ENCODE measurements at places on chromosomes 7 and 10. TPM values are rescaled to one million over a fixed set of nuclear protein-coding genes. Genes with fewer than 3 reads are reported as not detected.

GRCh38 chr7:35849158-35849831 lies 48.4 kb downstream of the SEPTIN7 start:
- no peaks in the 10 kb centered on the region for H3K36me3 ChIP-seq
- H3K27ac ChIP-seq, result no peak overlapping the region
- H3K4me3 ChIP-seq, result no peak overlapping the region
- H3K4me1 ChIP-seq, result no peaks in the 10 kb centered on the region
- no peaks in the 10 kb centered on the region for H3K27me3 ChIP-seq

Gene MEOX2
- total RNA-seq, result 3.7 TPM

GRCh38 chr10:5079836-5080235 lies 14.4 kb upstream of the AKR1C3 start:
- no peaks in the 10 kb centered on the region for H3K4me1 ChIP-seq
- H3K4me3 ChIP-seq, result no peak overlapping the region
- DNase-seq, result no peak
- no peaks in the 10 kb centered on the region for H3K36me3 ChIP-seq
- no peak overlapping the region for H3K27ac ChIP-seq
- H3K27me3 ChIP-seq, result no peaks in the 10 kb centered on the region

Gene CUZD1
- total RNA-seq, result 2.0 TPM

Gene GPC2
- 20.7 TPM for total RNA-seq

- H3K36me3 ChIP-seq, result no peaks in the 10 kb centered on the region
- H3K4me1 ChIP-seq, result no peaks in the 10 kb centered on the region
- no peak overlapping the region for H3K4me3 ChIP-seq
- no peaks in the 10 kb centered on the region for H3K27me3 ChIP-seq
- no peak for DNase-seq
- no peak overlapping the region for H3K27ac ChIP-seq
Observed at GRCh38 chr7:106740806-106741205, 79.8 kb upstream of the CCDC71L start.
